ENCODE measurements at places on chromosomes 3 and 15. TPM values are rescaled to one million over a fixed set of nuclear protein-coding genes. Genes with fewer than 3 reads are reported as not detected.

GRCh38 chr3:69510481-69511030 lies 124.7 kb upstream of the FRMD4B start:
- H3K36me3 ChIP-seq = no peaks in the 10 kb centered on the region
- no peak overlapping the region for H3K4me3 ChIP-seq
- DNase-seq = no peak
- H3K27ac ChIP-seq = no peak overlapping the region

DNA sequence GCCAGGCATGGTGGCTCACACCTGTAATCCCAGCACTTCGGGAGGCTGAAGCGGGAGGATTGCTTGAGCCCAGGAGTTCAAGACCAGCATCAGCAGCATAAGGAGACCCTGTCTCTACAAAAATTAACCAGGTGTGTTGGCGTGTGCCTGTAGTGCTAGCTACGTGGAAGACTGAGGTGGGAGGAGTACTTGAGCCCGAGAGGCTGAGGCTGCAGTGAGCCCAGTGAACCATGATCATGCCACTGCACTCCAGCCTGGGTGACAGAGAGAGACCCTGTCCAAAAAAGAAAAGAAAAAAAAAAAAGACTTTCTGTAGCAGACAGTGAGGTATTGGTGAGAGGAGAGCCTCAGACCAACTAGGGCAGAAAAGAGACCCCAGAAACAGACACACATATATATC lies 263.8 kb downstream of the XXYLT1 start:
- H3K36me3 ChIP-seq = no peaks in the 10 kb centered on the region
- DNase-seq = no peak
- H3K27ac ChIP-seq = no peak overlapping the region
- no peak overlapping the region for H3K4me3 ChIP-seq
- H3K27me3 ChIP-seq = no peaks in the 10 kb centered on the region

The HRG gene
- not detected for total RNA-seq

DNA sequence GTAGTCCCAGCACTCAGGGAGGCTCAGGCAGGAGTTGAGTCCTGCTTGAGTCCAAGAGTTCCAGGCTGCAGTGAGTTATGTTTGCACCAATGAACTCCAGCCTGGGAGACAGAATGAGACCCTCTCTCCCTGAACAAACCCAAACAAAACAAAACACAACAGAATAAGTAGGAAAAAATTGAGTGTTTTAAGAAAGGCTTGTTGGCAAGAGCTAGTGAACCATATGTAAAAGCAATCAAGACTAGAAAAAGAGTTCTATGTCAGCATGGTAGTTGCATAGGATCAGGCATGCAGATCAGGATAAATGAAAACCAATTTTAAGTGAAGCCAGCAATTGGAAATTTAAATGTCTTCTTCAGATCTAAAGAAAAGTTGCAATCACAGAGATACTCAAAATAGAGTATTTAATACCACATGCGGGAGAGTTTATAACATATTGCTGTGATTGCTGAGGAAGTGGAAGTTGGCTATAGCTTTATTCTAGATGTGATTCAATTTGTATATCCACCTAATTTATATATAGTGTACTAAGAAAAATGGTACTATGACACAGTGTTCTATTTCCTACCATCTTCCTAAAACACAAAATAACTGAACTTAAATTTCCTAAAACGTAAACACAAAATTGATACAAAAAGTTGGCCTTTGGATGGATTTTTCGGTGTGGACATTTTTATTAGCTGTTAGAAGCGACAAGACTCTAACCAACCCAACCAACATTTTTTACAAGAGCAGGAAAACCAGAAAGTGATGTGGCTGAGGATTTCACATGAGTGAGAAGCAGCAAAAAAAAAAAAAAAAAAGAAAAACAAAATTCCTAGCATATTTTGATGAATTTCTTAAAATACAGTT lies 101.9 kb upstream of the ROBO1 start:
- no peak for DNase-seq
- no peaks in the 10 kb centered on the region for H3K4me1 ChIP-seq
- no peaks in the 10 kb centered on the region for H3K27me3 ChIP-seq
- no peak overlapping the region for H3K4me3 ChIP-seq
- no peak overlapping the region for H3K27ac ChIP-seq
- H3K36me3 ChIP-seq = no peaks in the 10 kb centered on the region

The VGLL3 gene
- total RNA-seq = 26.8 TPM

The P2RY12 gene
- total RNA-seq = not detected

DNA sequence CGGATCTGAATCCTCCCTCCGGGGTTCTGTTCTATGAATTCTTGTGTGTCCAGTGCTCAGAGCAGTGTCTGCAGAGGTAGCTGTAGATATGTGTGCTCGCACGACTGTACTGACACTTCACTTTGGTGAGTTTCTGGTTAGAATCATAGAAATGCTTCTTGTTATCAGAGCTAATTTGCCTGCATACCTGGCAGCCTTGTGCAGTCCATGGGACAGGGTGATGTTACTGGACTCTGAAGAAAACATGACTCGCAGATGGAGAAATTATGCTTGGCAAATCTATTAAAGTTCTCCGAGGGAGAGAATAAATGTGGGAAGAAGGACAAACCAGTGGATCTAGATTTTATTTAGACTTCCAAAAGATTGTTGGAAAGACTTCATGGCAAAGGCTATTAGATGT lies 12.2 kb downstream of the CGNL1 start:
- no peaks in the 10 kb centered on the region for H3K27me3 ChIP-seq
- no peaks in the 10 kb centered on the region for H3K36me3 ChIP-seq
- no peak overlapping the region for H3K27ac ChIP-seq
- no peak overlapping the region for H3K4me3 ChIP-seq
- H3K4me1 ChIP-seq = no peaks in the 10 kb centered on the region

- H3K4me3 ChIP-seq = no peak overlapping the region
- H3K36me3 ChIP-seq = no peaks in the 10 kb centered on the region
- no peaks in the 10 kb centered on the region for H3K27me3 ChIP-seq
- peaks cover 38% of the 10 kb centered on the region for H3K4me1 ChIP-seq
Observed at GRCh38 chr3:114418107-114418506, 124.3 kb downstream of the TIGIT start.

The CNTN4 gene
- 5.7 TPM for total RNA-seq

Measured in A673 (cell line).